Panc1 (cell line): ENCODE measurements at places on chromosomes 2 and 18. TPM values are rescaled to one million over a fixed set of nuclear protein-coding genes. Genes with fewer than 3 reads are reported as not detected.

GRCh38 chr2:56654936-56655335 is 471.1 kb downstream of the CCDC85A start:
- H3K4me1 ChIP-seq: no peaks in the 10 kb centered on the region
- DNase-seq: no peak
- H3K27ac ChIP-seq: no peak overlapping the region
- H3K4me3 ChIP-seq: no peak overlapping the region
- no peaks in the 10 kb centered on the region for H3K36me3 ChIP-seq

DNA sequence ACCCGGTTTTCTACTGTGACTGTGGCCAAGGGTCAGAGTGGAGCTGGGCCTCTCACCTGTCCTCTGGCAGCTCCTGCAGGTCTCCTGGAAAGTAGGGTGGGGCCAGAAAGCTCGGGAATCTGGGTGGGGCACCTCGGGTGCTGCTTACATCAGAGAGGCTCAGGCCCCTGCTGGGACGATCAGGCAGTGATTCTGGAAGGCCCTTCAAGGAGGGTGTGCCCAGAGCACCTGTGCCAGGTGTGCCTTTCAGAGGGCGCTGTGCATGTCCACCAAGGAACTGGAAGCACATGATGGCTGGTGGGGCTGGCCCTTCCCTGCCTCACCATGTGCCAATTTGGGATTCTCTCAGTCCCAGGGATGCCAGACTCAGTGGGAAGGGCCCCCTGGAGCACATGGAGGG is 44.0 kb downstream of the ATP6V1C2 start:
- no peaks in the 10 kb centered on the region for H3K36me3 ChIP-seq
- H3K27ac ChIP-seq: no peak overlapping the region
- DNase-seq: no peak
- H3K27me3 ChIP-seq: no peaks in the 10 kb centered on the region
- no peak overlapping the region for H3K4me3 ChIP-seq

GRCh38 chr18:55407774-55408535 is 180.0 kb downstream of the TCF4 start:
- H3K4me1 ChIP-seq: 0 out of 2 replicates have a peak, but pooled peaks cover under 1% of the 10 kb centered on the region
- no peaks in the 10 kb centered on the region for H3K36me3 ChIP-seq
- no peak overlapping the region for H3K27ac ChIP-seq
- DNase-seq: no peak
- H3K4me3 ChIP-seq: no peak overlapping the region

DNA sequence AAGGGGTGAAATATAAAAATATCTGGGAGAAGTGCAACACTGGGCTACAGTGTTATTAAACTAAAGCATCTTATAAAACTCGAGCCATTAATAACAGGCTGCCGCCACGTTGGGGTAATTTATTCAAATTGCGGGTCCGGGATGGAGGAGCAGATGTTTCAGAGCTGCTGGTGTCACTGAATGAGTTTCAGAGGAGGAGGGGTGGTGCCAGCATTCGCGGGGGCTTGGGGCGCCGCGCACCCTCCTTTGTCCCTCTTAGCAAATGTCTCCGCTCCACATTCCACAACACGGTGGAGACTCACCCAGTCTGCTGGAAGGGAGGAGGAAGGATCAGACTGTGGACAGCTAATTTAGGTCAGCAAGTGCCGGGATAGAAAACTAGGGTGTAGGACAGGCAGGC is 260.5 kb downstream of the CELF4 start:
- DNase-seq: no peak
- no peak overlapping the region for H3K4me3 ChIP-seq
- no peak overlapping the region for H3K27ac ChIP-seq

DNA sequence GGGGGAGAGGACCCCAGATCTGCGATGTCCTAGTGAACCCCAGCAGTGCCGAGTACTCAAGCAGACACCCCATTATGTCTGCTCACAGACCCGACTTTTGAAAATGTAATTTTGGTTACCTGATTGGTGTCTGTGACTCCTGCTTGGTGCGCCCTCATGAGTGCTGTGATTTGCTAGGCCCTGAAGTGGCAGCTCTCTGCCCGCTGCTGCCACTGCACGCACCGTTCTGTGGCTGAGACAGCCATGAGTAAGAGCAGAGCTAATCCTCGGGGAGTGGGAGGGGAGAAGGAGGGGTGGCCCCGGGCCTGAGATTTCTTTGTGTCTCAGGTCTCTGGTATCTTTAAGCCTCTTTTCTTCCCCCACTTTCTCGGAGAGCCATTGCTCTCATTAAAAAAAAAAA is 18.2 kb downstream of the FHOD3 start:
- no peak for DNase-seq
- H3K36me3 ChIP-seq: no peaks in the 10 kb centered on the region
- H3K27me3 ChIP-seq: no peaks in the 10 kb centered on the region
- peaks cover 45% of the 10 kb centered on the region for H3K4me1 ChIP-seq

GRCh38 chr18:9867071-9867594 is 18.6 kb upstream of the TXNDC2 start:
- no peak overlapping the region for H3K4me3 ChIP-seq
- H3K36me3 ChIP-seq: no peaks in the 10 kb centered on the region
- 0 out of 2 replicates have a peak overlapping the region, but pooled peaks have one; percentile 6 for H3K27ac ChIP-seq
- no peak for DNase-seq

- no peaks in the 10 kb centered on the region for H3K4me1 ChIP-seq
- no peak for DNase-seq
- no peaks in the 10 kb centered on the region for H3K36me3 ChIP-seq
- no peak overlapping the region for H3K4me3 ChIP-seq
- no peaks in the 10 kb centered on the region for H3K27me3 ChIP-seq
Measured at GRCh38 chr2:127137225-127137624, 30.3 kb upstream of the BIN1 start.

GRCh38 chr18:23994361-23994902 is 20.1 kb upstream of the TTC39C start:
- peaks cover 5% of the 10 kb centered on the region for H3K27me3 ChIP-seq
- no peak overlapping the region for H3K4me3 ChIP-seq
- DNase-seq: peak; percentile 41
- no peak overlapping the region for H3K27ac ChIP-seq
- H3K4me1 ChIP-seq: 0 out of 2 replicates have a peak, but pooled peaks cover 3% of the 10 kb centered on the region

- no peaks in the 10 kb centered on the region for H3K27me3 ChIP-seq
Measured at GRCh38 chr18:50622865-50623393, 63.0 kb downstream of the MAPK4 start.

DNA sequence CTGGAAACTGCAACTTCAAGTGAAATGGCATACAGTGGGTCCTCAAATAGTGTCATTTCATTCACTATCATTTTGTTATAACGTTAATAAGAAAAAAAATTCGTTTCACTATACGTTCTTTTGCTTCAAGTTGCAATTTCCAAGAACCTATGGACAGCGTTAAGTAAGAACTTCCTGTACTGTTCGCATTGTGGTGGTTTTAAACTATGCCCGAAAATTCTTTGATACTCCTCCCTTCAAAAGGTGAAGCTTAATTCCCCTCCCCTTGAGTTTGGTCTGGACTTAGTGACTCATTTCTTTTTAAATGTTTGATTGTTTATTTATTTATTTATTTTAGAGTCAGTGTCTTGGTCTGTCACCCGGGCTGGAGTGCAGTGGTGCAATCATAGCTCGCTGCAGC is 20.7 kb downstream of the GNLY start:
- no peaks in the 10 kb centered on the region for H3K36me3 ChIP-seq
- no peaks in the 10 kb centered on the region for H3K4me1 ChIP-seq
- no peaks in the 10 kb centered on the region for H3K27me3 ChIP-seq
- no peak overlapping the region for H3K27ac ChIP-seq
- DNase-seq: no peak
- no peak overlapping the region for H3K4me3 ChIP-seq

DNA sequence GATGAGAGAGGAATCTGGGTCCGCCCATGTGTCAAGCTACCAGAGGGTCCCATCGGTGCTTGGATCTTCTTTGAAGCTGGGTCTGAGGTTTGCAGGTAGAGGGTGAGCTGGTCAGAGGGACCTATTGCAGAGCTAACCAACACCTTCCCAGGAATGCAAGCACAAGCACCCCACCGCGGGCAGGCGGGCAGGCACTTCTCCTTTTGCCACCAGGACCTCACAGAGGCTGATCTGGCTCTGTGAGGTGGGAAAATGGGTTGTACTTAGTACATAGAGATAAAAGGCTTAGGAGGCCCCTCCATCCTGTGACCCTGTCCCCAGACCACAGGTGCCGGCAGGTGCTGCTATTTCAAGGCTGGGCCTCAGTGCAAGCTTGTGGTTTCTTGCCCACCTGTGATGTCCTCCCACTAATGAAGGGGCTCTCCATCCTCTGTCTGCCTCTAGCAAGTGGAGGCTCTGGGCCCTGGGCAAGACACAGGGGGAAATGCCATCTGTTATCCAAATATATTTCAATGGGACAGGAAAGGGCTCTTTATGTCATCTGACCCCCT is 31.4 kb upstream of the IL37 start:
- no peaks in the 10 kb centered on the region; the same call in 1 of the 2 replicates for H3K4me1 ChIP-seq
- H3K27ac ChIP-seq: no peak overlapping the region
- no peaks in the 10 kb centered on the region for H3K27me3 ChIP-seq
- H3K36me3 ChIP-seq: no peaks in the 10 kb centered on the region

- H3K36me3 ChIP-seq: no peaks in the 10 kb centered on the region
- H3K4me1 ChIP-seq: no peaks in the 10 kb centered on the region
- no peak overlapping the region for H3K27ac ChIP-seq
- H3K4me3 ChIP-seq: no peak overlapping the region
Measured at GRCh38 chr2:133780099-133780996, 212.1 kb upstream of the NCKAP5 start.

DNA sequence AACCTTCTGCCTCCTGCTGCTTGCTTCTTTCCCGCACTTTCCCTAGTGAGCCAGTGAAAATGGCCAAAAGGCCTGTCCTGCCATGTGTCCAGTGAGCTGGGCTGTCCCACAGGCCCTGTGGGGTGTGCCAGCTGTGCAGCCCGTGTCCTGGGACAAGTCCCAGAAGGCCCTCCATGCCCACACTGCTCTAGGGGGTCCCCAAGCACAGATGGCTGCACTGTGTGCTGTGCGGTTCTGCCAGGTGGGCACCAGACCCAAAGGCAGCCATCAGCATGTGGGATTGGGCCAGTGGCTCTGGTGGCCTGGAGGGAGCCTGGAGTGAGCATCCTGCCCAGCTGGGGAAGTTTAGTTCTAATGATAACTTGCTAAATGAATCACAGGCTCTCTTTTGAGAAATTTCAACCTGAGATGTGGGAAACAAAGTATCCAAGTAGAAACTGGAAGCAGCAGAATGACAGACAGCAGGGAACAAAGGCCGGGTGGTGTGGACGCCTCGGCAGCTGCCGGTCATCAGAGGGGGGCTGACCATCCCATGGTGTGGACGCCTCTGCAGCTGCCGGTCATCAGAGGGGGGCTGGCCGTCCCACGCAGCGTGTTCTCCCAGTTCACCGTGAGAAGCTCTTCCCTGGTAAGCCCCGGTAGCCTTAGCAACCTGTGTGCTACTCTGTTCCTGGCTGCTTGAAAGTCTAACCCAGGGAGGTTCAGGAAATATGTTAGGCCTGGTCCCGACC is 9.9 kb upstream of the CNDP2 start:
- H3K27ac ChIP-seq: no peak overlapping the region
- H3K4me3 ChIP-seq: no peak overlapping the region
- no peak for DNase-seq

- H3K36me3 ChIP-seq: no peaks in the 10 kb centered on the region
- peaks cover 4% of the 10 kb centered on the region; the same call in 1 of the 2 replicates for H3K27me3 ChIP-seq
- no peak overlapping the region for H3K27ac ChIP-seq
- no peak for DNase-seq
Measured at GRCh38 chr2:98027538-98027937, 31.8 kb upstream of the TMEM131 start.

GRCh38 chr2:10575609-10576280 is 114.0 kb downstream of the NOL10 start:
- peaks cover 18% of the 10 kb centered on the region for H3K36me3 ChIP-seq
- DNase-seq: peak; percentile 95
- H3K4me3 ChIP-seq: no peak overlapping the region
- no peaks in the 10 kb centered on the region for H3K27me3 ChIP-seq
- no peaks in the 10 kb centered on the region for H3K4me1 ChIP-seq

DNA sequence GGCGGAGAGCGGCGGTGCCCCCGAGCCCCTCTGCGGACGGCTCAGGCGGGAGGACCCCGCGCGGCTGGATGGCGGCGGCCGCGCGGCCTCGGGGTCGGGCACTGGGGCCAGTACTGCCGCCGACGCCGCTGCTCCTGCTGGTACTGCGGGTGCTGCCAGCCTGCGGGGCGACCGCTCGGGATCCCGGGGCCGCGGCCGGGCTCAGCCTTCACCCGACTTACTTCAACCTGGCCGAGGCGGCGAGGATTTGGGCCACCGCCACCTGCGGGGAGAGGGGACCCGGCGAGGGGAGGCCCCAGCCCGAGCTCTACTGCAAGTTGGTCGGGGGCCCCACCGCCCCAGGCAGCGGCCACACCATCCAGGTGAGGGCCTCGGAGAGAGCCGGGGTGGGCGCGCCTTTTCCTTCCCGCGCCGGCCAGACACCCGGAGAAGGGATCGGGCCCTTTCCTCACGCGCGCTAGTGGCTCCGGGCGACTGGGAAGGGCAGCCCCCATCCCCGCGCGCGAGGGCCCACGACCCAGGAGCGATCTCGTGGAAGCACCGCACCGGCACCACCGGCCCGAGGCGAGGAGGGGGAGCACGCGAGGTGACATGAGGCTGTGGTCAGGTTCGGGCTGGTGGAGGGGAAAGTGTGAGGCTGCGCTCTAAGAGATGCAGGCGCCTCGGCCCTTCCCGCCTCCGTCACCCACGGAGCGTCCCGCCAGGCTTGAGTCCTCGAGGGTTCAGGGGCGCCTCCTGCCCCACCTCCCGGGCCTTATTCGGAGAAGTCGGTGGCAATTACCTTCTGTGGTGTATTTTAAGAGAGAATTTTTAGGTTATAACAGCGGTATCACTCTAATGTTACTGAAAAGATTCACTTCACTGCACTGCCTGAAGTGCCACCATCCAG is 607 bp downstream of the LAMA3 start:
- peak overlapping the region; percentile 69 for H3K4me3 ChIP-seq
- H3K27ac ChIP-seq: no peak overlapping the region
- H3K27me3 ChIP-seq: peaks cover 10% of the 10 kb centered on the region

GRCh38 chr2:130185896-130186295 is 3.8 kb downstream of the MZT2B start:
- H3K36me3 ChIP-seq: no peaks in the 10 kb centered on the region
- H3K4me3 ChIP-seq: no peak overlapping the region
- no peaks in the 10 kb centered on the region for H3K27me3 ChIP-seq
- H3K4me1 ChIP-seq: no peaks in the 10 kb centered on the region
- no peak for DNase-seq

- H3K4me1 ChIP-seq: no peaks in the 10 kb centered on the region
- no peaks in the 10 kb centered on the region for H3K27me3 ChIP-seq
- no peaks in the 10 kb centered on the region for H3K36me3 ChIP-seq
Measured at GRCh38 chr2:71777946-71778345, 324.6 kb downstream of the DYSF start.

GRCh38 chr2:66432801-66433694 is 1.9 kb upstream of the MEIS1 start:
- H3K4me1 ChIP-seq: no peaks in the 10 kb centered on the region; the same call in none of the 2 replicates
- H3K36me3 ChIP-seq: no peaks in the 10 kb centered on the region
- DNase-seq: peak; percentile 43
- H3K27me3 ChIP-seq: peaks cover 8% of the 10 kb centered on the region
- peak overlapping the region; percentile 66 for H3K27ac ChIP-seq
- peak overlapping the region; percentile 71 for H3K4me3 ChIP-seq

The HAT1 gene
- 74.7 TPM for total RNA-seq

The MARCHF7 gene
- 85.7 TPM for total RNA-seq

The ADGRF3 gene
- not detected for total RNA-seq

The WDR12 gene
- 100 TPM for total RNA-seq

The PSTPIP2 gene
- 0.39 TPM for total RNA-seq

The INSIG2 gene
- total RNA-seq: 9.9 TPM

The OXER1 gene
- 0.10 TPM for total RNA-seq

The CCDC74A gene
- 29.9 TPM for total RNA-seq
